ENCODE measurements at places on chromosomes 5 and 9. TPM values are rescaled to one million over a fixed set of nuclear protein-coding genes. Genes with fewer than 3 reads are reported as not detected.

The SPINK6 gene
- not detected for total RNA-seq

The PCDHB3 gene
- not detected for total RNA-seq

The LRRTM2 gene
- not detected for total RNA-seq

The FCHSD1 gene
- total RNA-seq: 30.1 TPM

The SEMA4D gene
- 290 TPM for total RNA-seq

The PARP8 gene
- 48.3 TPM for total RNA-seq

The KCNMB1 gene
- total RNA-seq: not detected

The TAF11L5 gene
- total RNA-seq: not detected

The RAPGEF1 gene
- 85.2 TPM for total RNA-seq

The NFIB gene
- total RNA-seq: not detected

The RPL7A gene
- total RNA-seq: 3,507 TPM

The PCA3 gene
- not detected for total RNA-seq

The KIAA1958 gene
- total RNA-seq: 15.3 TPM
